ENCODE measurements at places on chromosomes 1 and 21.

DNA sequence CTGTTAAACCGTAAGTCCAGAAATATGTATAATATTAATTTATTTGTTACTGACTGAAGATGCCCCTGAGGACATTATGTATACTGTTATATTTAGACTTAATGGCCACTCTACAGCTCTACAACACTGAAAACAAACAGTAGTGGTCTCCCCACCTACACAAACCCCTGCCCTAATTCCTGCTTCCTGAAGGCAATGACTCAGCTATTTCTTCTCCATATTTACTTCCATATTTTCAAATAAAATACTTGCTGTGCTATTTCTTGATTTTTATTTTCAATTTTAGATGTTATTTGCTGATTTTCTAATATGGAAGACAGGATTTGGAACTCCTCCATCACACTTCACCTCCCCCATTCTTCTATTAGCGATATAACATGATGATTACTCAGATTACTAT, 97.6 kb downstream of the PCNX2 start:
- DNase-seq: no peak

DNA sequence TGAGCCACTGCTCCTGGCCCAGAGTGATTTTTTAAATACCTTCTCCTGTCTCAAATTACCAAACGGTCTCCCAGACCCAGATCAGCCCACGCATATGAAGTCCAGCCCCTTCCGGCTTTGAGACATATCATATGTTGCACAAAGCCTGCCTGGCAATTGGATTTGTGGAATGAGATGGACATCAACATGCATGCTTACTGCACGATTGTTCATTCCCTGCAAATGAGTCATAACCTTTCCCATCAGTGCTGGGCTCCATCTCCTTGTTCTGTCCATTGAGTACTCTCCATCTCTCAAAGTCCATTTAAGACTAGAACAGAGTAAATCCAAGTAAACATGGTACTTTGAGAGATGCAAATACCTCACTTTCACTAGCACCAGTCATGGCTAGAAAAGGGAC, 612.2 kb upstream of the USP24 start:
- DNase-seq: no peak

DNA sequence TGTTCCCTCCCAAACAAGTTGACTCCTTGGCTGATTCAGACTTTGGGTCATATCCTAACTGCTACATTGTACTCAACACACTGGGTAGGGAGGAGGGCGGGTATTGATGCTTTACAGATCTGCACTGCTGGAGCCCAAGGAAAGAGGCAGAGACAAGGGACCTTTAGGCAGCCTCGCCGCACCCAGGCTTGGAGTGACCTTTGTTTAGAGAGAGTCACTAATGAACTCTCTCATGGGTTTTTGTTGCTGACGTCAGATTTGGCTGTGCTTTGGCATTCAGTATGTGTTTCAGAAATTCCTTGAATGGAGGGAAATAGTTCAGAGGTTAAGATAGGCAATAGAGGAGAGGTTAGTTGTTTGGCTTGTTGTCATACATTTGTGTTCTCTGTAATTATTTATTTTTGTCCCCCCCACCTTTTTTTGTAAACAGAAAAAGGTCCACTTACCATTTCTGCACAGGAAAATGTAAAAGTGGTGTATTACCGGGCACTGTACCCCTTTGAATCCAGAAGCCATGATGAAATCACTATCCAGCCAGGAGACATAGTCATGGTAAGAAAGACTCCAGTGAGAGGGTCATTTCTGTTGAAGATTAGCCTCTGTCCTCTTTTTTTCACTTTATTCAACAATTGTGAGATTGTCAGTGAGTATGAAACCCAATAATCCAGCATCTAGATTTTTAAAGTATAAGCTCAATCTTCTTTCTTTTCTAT, 116.1 kb downstream of the ATP5PO start:
- no peak for DNase-seq

GRCh38 chr1:223425550-223425949, 32.3 kb downstream of the CCDC185 start:
- no peak for DNase-seq

- DNase-seq: no peak
Observed at GRCh38 chr1:90795431-90795830, 78.3 kb upstream of the BARHL2 start.

GRCh38 chr1:88998716-88999115, 6.3 kb upstream of the KYAT3 start:
- DNase-seq: no peak

DNA sequence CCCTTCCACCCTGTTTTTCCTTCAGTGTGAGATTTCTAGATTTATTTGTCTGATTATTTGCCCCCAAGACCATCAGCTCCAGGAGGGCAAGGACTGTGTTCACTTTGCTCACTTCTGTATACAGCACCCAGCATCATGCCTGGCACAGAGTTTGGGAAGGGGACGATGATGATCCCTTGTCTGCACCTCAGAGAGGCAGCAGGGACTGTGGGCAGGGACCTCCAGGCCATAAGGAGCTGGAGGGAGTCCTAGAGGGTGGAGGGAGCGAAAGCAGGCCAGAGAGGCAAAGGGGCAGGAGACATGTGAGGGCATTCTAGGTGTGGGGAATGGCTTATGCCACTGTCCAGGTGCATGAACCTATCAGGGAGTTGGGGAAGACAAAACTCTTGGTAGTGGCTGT, 32.8 kb downstream of the H3-3A start:
- DNase-seq: no peak

DNA sequence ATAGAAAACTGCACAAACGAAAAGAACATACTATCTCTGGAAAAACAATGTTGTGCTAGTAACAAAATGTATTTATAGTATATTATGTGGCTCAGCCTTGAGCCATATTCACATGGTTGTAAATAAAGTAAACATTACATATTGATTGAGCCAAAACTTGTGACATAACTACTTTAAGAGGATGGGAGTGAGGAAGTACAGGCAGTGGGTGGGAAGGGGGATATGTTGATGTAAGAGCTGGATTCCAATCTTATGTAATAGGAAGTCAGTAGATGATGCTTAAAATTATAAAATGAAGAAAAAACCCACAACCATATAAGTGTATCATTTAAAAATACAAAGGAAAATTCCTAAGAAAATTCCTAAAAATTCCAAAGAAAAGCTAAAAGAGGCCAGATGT, 42.7 kb downstream of the RHOU start:
- no peak for DNase-seq

DNA sequence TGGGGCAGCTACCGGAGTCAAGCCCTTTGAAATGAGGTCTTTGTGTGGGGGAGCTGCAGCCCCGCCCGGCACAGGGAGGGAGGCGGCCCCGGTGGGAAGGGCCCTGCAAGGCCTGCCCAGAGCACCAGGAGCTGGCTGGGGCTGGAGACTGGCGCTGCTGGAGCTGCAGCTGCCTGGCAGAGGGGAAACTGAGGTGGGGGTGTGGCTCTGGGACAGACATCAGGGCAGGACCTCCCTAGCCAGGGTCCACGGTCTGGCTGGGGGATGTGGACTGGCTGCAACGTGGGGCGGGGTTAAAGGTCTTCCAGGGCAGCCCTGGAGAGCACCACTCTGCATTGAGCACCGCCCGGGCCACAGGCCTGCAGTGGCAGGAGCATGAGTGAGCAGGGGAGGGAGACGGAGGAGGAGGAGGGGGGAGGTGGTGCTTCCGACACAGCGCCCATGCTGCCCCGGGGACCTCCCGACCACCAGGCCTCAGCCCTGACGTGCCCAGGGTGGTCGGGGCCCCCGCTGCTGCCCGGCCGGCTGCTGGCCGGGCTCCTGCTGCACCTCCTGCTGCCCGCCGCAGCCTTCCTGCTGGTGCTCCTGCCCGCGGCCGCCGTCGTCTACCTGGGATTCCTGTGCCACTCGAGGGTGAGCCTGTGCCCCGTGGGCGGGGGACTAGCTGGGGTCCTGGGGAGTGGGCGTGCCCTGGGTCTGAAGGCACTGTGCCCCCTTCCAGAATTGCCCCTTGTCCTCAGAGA, 4.8 kb upstream of the ANKRD65 start:
- DNase-seq: no peak

DNA sequence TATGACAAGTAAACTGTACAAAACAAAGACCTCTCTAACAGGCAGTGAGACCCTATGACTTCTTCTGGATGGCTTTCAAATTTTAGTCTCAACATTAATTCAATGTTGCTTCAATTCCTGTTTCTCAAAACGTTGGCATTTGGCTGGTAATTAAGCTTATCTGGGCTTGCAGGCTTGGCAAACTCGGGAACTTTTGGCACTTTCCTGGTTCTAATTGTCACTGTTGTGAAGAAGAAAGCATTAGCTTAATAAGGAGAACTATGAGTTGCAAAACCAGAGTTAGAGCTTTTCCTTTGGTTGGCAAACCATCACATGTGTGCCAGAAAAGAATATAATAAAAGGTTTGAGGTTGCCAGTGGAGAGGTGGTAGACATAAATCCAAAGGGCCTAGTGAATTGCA, 698.3 kb downstream of the LRRIQ3 start:
- no peak for DNase-seq

DNA sequence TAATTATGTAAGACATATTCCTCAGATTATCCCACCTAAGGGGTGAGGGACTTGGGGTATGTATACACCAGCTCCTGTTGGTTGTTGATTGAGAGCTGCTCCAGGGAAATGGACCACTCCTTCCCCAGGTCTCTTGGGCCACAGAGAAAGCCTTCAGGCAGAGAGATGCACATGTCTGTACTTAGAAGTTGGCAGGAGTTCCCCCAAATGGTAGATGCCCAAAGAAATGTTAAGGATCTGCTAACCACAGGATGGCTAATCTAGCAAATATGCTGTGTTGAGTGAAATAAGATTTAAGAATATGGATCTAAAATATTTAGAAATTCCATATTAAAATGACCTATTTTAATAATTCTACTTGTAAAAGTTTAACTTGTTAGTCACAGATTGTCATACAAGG, 100.8 kb upstream of the DNAH14 start:
- DNase-seq: no peak

- no peak for DNase-seq
Observed at GRCh38 chr1:214638459-214638807, 35.4 kb downstream of the CENPF start.

GRCh38 chr1:219201656-219202055, 28.0 kb downstream of the LYPLAL1 start:
- no peak for DNase-seq

DNA sequence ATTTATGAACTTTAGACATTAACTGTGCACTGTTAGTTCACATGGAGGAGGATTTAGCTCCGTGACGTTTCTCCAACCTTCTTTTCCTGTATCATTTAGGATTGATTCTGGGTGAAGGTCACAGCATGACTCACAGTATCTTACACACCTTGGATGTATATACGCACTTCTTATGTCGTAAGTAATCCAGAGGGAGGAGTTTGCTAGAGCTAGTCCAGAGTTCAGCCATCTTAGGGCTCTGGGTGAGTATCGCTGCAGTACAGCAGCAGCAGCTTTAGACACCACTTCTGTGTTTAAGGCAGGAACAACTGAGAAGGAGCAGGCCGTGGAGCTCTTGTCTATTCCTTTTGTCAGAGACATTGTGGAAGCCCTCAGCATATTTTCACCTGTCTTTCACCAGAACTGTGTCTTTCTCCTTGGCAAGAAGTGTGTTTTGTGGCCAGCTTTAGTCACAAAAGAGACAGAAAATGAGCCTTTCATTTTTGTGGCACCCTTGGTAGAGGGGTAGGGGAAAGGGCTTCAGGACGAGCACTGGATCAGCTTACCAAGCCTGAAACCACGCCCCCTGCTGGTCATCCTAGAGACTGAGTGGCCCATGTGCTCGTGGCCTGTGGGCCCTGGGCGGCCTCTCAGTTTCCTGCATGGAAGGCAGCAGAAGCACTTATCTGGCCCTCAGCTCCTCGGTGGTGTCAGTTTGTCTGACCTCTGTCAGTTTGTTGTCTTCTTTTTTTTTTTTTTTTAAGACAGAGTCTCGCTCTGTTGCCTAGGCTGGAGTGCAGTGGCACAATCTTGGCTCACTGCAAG, 64.0 kb downstream of the ADARB1 start:
- peak; percentile 74 for DNase-seq

GRCh38 chr1:110582378-110582777, 23.8 kb downstream of the KCNA2 start:
- DNase-seq: no peak

- DNase-seq: no peak
Observed at GRCh38 chr1:39378377-39378776, 113.1 kb upstream of the BMP8A start.

GRCh38 chr1:180572760-180573159, 14.0 kb downstream of the OVAAL start:
- no peak for DNase-seq

- no peak for DNase-seq
Observed at GRCh38 chr1:118494998-118495397, 310.0 kb upstream of the SPAG17 start.

- DNase-seq: peak; percentile 15
Observed at GRCh38 chr1:161905269-161905884, 118.3 kb downstream of the OLFML2B start.

- DNase-seq: no peak
Observed at GRCh38 chr1:214864896-214865688, 217.4 kb upstream of the KCNK2 start.

- DNase-seq: no peak
Observed at GRCh38 chr1:226748306-226748705, 9.2 kb upstream of the ITPKB start.

DNA sequence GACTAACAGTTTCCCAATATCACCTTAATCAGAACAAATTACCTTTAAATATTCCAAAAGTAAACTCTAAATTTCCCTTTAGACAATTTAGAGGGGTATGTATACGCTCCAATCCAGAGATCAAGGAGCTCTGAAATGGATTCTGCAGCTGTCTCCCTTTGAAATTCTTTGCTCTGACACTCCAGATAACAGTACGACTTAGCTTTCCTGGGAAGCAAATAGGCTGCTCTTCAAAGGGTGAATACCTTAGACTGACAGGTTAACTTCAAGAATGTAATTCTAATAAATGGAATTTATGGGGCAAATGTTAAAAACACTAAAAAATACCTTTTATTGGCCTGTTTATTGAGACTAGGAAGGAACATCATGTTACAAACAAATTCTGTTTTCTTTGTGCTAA, 357.2 kb downstream of the USP25 start:
- DNase-seq: no peak

GRCh38 chr1:150928286-150928685, 2.1 kb downstream of the SETDB1 start:
- DNase-seq: no peak

DNA sequence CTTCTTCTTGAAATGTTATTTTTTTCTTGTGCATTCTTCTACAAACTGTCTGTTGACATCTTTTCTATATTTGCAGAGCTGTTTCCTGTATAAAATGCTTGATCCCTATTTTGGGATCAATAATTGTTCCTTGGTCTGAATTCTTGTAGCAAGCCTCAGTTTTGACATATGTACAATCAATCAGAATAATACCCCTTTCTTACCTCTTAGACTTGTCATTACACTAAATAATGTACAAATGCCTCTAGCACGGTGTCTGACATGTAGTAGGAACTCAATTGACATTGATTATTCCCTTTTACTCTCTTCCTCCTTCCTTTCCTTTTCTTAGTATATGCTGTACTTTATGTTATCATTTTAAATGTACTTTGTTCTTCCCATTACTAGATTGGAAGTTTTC, 25.2 kb downstream of the RWDD3 start:
- DNase-seq: no peak
